ENCODE measurements at places on chromosomes 16 and 17.

- peaks cover 24% of the 10 kb centered on the region for H3K27me3 ChIP-seq
- no peaks in the 10 kb centered on the region for H3K4me1 ChIP-seq
- H3K4me3 ChIP-seq, result no peak overlapping the region
- no peaks in the 10 kb centered on the region for H3K36me3 ChIP-seq
- no peak for DNase-seq
These were observed 152.7 kb downstream of the SALL1 start for GRCh38 chr16:50998411-50998810.

DNA sequence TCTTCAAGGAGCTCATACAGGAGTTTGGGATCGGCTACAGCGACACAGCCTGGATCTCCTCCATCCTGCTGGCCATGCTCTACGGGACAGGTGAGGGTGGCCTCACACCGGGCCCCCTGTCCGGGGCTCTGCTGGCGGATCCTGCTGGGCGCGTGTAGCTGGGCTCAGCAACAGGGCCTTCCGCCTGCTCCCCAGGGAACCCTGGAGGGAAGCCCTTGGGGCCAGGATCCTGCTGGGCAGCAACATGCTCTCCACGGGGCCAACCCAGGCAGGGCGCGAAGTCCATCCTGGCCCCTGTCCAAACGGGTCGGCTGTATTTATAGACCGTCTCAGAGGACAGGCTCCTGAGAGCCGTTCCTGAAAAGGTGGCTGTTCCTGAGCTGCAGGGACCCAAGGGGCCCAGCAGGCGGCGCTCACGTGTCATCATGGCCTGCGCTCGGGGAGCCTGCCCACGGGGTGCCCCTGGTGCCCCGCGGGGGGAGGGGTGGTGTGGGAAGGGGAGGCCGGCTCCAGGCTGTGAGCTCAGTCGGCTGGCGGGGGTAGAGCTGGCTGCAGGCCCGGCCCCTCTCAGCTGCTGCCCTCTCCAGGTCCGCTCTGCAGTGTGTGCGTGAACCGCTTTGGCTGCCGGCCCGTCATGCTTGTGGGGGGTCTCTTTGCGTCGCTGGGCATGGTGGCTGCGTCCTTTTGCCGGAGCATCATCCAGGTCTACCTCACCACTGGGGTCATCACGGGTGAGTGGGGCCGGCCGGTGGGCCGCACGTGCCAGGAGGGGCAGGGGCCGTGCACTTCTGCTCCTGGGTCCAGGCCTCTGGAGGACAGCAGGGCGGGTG is 7.5 kb downstream of the SLC16A3 start:
- DNase-seq, result peak; percentile 63
- peaks cover 25% of the 10 kb centered on the region for H3K4me1 ChIP-seq
- H3K4me3 ChIP-seq, result no peak overlapping the region
- H3K27me3 ChIP-seq, result no peaks in the 10 kb centered on the region
- peaks cover 2% of the 10 kb centered on the region for H3K36me3 ChIP-seq

- H3K27me3 ChIP-seq, result no peaks in the 10 kb centered on the region
- no peak overlapping the region for H3K27ac ChIP-seq
- no peak for DNase-seq
- H3K4me1 ChIP-seq, result no peaks in the 10 kb centered on the region
- H3K36me3 ChIP-seq, result no peaks in the 10 kb centered on the region
- H3K4me3 ChIP-seq, result no peak overlapping the region
These were observed 507.2 kb upstream of the EEF2KMT start for GRCh38 chr16:5604770-5605169.

GRCh38 chr17:50258647-50259476 is 15.4 kb upstream of the TMEM92 start:
- peaks cover 8% of the 10 kb centered on the region for H3K36me3 ChIP-seq
- peaks cover 49% of the 10 kb centered on the region for H3K27me3 ChIP-seq
- no peak for DNase-seq
- H3K4me3 ChIP-seq, result no peak overlapping the region
- peaks cover 6% of the 10 kb centered on the region for H3K4me1 ChIP-seq
- H3K27ac ChIP-seq, result no peak overlapping the region

Data from T-helper 17 cell (primary cell).